ENCODE measurements at places on chromosomes 5 and 9. TPM values are rescaled to one million over a fixed set of nuclear protein-coding genes. Genes with fewer than 3 reads are reported as not detected.

Gene STC2
- polyA plus RNA-seq: 1.2 TPM

Gene TMEM174
- polyA plus RNA-seq: 22.5 TPM

Gene SEMA4D
- 45.6 TPM for polyA plus RNA-seq

Gene CHSY3
- 8.7 TPM for polyA plus RNA-seq

Gene CDH18
- 1.2 TPM for polyA plus RNA-seq

Gene ERBIN
- 108 TPM for polyA plus RNA-seq

Gene RNF180
- polyA plus RNA-seq: 2.2 TPM

Gene PCDHGA6
- polyA plus RNA-seq: 11.1 TPM

All from left renal pelvis (tissue), 4 donors.